D341Med (cell line): ENCODE measurements at places on chromosomes 6 and 20.

- no peak for DNase-seq
Measured at GRCh38 chr6:79821859-79822258, 125.5 kb downstream of the ELOVL4 start.

GRCh38 chr6:16437095-16437494 lies 198.7 kb downstream of the GMPR start:
- no peak for DNase-seq

GRCh38 chr20:3766422-3767109 lies 987 bp downstream of the ADISSP start:
- no peak for DNase-seq

- DNase-seq: no peak
Measured at GRCh38 chr6:167751579-167752115, 75.1 kb upstream of the AFDN start.

DNA sequence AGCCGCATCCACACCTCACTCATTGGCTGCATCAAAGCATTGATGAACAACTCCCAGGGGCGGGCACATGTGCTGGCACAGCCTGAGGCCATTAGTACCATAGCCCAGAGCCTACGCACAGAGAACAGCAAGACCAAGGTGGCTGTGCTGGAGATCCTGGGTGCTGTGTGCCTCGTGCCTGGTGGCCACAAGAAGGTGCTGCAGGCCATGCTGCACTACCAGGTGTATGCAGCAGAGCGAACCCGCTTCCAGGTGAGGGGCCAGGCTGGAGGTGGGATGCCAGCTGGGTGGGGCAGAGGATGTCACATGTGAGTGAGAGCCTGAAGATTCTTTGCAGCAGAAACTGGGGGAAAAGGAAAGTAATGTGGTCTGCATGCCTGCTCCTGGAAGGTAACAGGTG lies 66.7 kb downstream of the MOCS1 start:
- no peak for DNase-seq

GRCh38 chr6:27672113-27672799 lies 199.4 kb upstream of the ZNF184 start:
- DNase-seq: peak; percentile 55

DNA sequence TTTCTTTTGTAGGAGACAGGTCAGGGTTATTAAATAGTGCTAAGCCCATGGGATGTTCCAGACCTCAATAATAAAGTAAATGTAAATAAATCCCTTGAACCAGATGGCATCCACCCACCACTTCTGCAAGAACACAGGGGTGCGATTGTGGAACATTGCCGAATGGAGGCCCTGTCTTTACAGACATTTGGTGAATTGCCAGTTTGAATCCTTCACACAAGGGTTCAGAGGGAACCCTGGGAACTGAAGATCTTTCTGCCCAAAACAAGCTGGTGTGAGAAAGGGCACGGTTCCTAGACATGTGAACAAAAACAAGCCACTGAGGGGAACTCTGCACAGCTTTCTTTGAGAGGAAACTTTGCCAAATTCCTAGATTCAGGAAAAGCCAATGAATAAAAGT lies 30.2 kb upstream of the RNF8 start:
- peak; percentile 50 for DNase-seq

DNA sequence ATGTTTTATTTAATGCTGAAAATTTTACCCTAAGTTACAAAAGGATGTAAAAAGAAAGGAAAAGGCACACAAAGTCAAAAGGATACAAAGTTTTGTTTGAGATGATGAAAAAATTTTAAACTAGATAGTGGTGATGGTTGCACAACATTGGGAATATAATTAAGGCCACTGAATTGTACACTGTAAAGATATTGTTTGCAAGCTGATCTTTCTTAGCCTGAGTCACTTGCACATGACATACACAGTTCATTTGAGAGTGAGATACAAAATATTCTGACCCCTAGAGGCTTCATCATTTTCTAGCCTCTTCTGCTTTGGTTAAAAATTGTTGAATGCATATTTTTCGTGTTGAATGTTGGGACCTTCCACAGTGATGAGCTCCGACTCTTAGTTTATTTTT lies 462.6 kb downstream of the HDGFL1 start:
- DNase-seq: no peak

GRCh38 chr6:181049-181654 lies 111.1 kb upstream of the DUSP22 start:
- DNase-seq: no peak

- DNase-seq: no peak
Measured at GRCh38 chr6:16405375-16405774, 167.0 kb downstream of the GMPR start.

DNA sequence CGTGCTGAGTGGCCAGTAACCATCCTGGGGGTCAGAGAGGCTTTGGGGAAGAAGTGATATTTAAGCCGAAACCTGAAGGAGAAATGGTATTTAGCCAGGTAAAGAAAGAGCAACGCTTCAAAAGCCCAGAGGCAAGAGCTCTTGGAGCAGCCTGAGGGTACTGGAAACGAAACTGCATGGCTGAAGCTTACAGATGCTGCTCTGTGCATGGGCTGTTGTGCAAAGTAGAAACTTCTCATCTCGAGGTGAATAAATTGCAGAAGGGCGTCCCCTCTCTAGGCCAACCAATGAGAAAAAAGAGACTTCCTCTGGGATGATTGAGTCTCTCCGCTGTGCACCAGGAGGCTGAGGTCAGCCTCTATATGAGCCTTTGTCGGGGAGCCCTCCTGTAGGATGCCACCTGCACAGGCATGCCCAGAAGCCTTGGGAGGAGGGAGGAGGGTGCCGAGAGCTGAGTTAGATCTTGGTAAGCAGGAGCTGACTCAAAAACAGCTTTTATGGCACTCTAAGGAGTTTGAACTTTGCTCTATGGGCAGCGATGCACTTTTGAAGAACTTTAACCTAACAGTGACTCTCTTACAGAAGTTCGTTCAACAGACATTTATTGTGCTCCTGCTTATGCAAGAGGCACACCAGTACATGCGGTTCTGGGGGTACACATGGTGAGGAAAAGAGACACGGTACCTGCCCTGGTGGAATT lies 61.6 kb upstream of the EDN1 start:
- DNase-seq: no peak

- DNase-seq: no peak
Measured at GRCh38 chr6:3053231-3053508, 15.1 kb upstream of the RIPK1 start.

DNA sequence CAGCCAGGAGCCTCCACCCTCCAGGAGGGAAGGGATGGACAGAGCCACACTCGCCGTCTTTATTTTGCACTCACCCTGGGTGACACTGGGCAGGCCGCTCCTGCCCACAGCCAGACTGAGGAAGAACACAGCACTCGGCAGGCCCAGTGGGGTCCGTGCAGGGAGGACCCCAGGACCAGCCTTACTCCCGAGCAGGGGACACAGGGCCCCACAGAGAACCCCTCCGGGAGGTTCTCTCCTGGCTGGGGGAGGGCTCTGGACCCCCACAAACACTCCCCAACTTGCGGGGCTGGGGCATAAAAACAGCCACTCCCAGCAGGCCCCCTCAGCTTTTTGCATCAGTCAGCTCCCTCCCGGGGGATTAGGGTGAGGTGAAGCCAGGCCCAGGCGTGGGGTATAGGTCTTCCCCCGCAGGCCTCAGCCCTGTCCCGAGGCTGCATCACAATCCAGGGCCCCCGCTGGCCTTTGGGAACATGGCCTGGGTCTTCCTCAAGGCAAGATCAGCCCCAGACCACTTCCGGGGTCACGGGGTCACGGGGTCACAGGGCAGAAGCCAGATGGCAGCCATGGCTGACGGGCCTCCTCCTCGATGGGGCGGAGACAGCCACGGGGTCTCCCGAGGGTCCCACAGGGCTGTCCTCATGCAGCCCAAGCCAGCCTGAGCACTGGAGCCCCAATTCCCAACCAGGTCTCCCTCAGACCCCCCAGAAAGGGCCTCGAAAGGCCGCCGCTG lies 3.2 kb downstream of the TNFRSF6B start:
- peak; percentile 45 for DNase-seq

GRCh38 chr6:29792123-29793035 lies 35.2 kb upstream of the HLA-G start:
- DNase-seq: no peak

DNA sequence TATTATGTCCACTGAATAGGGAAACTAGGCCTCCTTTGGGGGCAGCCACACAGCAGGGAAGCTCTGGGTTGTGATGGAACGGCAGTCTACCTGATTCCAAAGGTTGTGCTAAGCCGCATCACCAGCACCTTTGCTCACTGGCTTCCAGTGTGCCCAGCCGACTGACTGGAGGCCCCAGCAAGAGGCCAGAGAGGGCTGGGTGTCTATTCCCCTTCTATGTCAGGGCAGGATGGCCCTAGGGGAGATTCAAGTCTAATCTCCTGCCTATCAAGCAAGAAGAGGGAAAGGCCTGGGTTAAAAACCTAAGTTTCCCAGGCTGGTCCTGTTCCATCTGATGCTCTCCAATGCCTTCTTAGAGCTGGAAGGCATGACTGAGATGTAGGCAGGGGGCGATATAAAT lies 53.6 kb downstream of the JPH2 start:
- no peak for DNase-seq

- DNase-seq: peak; percentile 69
Measured at GRCh38 chr6:162856885-162857284, 129.1 kb downstream of the PACRG start.

DNA sequence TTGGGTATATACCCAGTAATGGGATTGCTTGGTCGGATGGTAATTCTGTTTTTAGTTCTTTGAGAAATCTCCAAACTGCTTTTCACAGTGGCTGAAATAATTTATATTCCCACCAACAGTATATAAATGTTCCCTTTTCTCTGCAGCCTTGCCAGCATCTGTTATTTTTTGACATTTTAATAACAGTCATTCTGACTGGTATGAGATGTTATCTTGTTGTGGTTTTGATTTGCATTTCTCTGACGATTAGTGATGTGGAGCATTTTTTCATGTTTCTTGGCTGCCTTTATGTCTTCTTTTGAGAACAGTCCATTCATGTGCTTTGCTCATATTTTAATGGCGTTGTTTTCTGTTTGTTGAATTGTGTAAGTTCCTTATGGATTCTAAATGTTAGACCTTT lies 641.6 kb downstream of the HACE1 start:
- no peak for DNase-seq

DNA sequence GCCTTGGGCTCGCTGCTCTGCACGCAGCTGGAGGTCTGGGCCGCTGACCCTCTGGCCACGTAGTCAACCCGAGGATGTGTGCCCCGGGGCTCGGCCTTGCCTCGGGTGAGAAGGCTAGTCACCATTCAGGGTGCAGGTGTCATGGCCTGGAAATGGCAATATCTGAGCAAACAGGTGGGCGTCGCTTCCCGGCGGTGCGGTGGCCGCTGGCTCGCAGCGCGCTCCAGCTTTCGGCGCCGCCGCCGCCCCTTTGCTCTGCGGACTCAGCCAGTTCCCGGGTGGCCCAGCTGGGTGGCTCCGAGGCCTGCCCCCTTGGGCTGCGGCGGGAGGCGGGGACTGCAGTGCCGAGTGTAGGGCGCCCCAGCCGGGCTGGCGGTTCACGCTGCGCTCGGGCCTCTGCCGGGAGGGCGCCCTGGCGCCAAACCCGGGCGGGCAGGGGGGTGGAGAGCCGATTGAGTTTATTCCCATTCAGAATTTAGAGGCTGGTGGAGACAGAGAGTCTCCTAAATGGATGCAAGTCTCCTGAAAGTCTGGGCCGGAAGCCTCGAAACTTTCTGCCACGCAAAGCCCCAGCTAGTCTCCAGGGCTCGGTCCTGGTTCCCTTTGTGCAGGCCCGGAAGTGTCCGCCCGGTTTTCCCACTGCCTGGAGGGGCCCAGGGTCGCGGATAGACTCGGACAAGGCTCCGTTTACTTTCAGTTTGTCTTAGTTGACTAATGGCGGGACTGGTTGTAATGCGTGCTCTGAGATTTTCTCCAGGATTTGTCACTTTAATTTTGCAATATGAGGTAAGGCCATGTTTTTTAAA lies 11.3 kb upstream of the TFAP2A start:
- DNase-seq: peak; percentile 43

DNA sequence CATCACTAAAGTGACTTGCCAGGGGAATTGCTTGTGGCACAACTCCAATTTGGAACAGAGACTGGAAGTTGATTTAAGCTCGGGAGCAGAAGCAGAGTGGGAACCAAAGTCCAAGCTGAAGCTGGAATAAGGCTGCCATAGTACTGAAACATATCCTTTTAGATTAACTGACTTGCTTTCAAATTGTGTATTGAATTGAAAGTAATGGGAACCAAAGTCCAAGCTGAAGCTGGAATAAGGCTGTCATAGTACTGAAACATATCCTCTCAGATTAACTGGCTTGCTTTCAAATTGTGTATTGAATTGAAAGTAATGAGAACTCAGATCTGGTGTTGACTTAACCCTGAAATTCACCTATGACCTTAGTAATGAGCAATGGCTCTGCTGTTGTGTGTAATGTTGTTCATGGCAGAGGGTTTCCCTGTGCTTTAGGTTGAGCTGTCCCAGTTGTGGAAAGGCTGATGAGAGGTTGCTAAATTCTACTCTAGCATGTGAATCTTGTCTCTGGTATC lies 40.2 kb downstream of the CENPW start:
- no peak for DNase-seq

DNA sequence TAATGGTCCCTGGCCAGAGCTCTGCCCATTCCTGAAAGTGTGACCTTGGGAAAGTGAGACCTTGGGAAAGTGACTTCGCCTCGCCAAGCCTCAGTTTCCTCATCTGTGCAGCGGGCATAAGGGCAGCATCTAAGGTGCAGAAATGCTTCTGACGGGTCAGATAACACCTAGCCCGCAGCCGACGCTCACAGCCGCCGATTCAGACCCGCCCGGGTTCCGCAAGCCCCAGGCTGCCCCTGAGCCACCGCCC lies 486 bp downstream of the FKBP1A start:
- DNase-seq: no peak

DNA sequence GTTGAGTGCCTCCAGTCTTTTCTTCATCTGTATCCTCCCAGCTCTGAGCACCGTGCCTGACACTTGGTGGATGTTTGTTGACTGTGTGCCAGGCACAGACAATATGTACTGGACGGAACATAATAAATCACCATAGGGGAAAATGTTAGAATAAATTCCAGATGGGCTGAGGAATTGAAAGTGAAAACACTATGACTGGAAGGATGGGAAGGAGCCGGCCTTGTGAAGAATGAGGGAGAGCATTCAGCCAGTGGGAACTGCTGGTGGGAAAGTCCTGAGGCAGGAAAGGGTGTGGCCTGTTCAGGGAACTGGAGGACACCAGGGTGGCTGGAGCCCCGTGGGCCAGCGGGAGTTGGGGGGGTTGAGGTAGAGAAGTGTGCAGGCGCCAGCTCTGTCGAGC lies 75.4 kb downstream of the MTHFD1L start:
- no peak for DNase-seq

DNA sequence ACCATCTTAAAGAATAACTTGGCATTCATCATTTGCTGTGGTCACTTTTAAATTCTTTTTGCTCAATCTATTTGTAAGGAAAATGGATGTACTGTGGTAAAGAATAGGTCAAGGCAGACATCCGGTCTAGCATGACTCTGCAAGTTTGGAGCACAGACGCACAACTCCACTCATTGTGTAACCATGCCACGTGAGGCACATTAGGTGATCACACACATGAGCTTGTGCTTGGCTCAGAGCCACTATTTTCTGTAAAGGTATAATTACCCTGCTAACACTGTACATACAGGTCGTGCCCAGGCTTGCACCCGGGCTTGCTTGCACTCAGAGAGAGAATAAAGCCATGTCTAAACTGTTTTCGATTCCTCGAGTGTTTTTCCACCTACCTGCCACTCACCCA lies 1289.1 kb upstream of the ADGRB3 start:
- no peak for DNase-seq
